Sciatic nerve (tissue), 2 donors: ENCODE measurements at places on chromosomes 16 and 17. TPM values are rescaled to one million over a fixed set of nuclear protein-coding genes. Genes with fewer than 3 reads are reported as not detected.

Gene KRT25
- not detected for total RNA-seq

Gene RAC3
- 4.0 TPM for total RNA-seq

Gene RNF222
- not detected for total RNA-seq

Gene SPATA32
- not detected for total RNA-seq

Gene CFAP119
- 5.5 TPM for total RNA-seq

Gene TNFRSF13B
- total RNA-seq: not detected

Gene GPRC5C
- 62.9 TPM for total RNA-seq

DNA sequence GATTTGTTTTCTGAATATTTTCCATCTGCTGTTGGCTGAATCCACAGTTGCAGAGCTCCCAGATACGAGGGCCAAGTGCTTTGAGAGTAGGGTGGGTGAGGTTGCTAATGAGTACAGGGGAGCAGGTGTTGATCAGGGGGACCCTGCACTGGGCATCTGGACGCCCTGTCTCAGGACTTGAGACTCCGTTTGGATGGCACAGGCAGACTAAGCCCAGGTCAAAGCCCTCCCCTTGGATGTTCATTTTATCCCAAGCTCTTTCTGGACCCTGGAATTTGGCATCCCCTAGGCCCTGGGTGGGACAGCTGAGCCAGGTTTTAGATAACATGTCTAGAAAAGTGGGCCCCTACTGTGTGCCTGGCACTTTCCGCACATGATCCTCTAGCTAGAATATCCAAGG, 12.1 kb downstream of the USP6 start:
- DNase-seq: no peak

GRCh38 chr17:31459716-31460115, 68.2 kb downstream of the RAB11FIP4 start:
- DNase-seq: no peak

- DNase-seq: no peak
These were observed 85.3 kb upstream of the ATP2A3 start for GRCh38 chr17:4049546-4049945.

DNA sequence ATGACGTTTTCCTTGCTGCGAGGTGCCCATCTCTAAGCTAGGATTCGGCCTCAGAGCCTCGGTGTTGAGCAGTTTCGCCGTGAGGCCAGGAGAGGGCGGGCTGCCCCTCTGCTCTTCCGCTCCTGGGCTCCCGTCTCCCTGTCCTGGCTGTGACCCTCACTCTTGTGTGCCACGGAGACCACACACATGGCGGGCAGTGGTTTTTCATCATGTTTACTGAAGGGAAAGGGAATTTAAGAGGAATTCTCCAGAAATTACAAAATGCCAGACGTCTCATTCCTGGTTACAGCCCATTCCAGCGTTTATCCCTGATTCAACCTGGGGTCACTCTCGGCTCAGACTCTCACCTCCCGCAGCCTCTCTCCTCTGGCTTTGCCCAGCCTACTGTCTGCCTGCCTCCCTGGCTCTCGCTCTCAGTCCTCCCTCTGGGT, 96.8 kb upstream of the ELAC2 start:
- no peak for DNase-seq

DNA sequence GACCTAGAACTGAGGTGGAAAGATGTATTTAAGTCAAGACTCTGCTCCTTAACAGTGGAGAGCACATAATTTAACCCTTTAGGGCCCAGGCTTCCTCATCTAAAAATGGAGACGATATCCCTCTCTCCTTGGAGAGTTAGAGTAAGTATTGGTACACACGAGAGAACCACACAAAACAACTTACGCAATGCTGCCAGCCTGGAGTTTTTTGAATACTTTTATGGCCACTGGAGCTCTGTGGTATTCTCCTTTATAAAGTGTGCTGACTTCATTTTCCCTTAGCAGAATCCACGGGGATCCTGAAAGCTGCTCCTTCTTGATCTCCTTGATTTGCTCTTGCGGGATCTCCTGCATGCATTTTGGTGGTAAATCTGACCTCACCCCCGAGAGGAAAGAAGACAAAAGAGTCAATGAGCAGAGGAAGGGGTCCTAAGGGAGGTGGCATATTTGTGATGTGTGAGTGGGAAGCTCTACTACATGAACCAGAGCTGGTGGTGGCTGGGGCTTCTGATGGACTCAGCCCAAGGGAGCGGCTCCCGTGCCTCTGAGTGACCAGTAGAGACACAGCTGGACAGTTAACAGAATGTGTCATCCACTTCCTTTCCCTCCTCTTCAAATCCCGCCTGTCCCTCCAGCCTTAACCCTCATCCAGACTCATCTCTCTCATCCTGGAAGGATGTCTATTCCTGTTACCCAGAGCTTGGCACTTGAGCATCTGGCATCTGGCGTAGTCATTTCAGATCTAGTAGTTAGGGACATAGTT, 9.4 kb downstream of the MLKL start:
- DNase-seq: no peak

GRCh38 chr16:11797957-11798299, 870 bp upstream of the ZC3H7A start:
- DNase-seq: no peak

DNA sequence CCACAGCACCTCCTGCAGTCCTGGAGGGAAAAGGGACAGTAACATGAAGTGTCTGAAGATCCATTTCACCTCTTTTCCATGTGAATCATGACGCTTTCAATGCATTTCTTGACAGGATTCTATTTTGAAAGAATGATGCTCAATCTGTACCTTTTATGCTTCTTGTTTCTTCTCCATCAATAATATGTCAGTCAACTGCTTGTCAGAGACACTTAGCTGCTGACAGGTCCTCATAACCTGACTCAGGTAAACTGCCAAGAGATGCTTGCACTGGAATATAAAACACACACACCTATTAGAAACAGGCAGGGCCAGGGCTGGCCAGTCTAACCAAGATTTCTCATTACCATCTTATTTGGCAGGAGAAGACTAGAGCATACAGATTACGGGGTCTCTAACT, 21.6 kb downstream of the ZSWIM7 start:
- no peak for DNase-seq

DNA sequence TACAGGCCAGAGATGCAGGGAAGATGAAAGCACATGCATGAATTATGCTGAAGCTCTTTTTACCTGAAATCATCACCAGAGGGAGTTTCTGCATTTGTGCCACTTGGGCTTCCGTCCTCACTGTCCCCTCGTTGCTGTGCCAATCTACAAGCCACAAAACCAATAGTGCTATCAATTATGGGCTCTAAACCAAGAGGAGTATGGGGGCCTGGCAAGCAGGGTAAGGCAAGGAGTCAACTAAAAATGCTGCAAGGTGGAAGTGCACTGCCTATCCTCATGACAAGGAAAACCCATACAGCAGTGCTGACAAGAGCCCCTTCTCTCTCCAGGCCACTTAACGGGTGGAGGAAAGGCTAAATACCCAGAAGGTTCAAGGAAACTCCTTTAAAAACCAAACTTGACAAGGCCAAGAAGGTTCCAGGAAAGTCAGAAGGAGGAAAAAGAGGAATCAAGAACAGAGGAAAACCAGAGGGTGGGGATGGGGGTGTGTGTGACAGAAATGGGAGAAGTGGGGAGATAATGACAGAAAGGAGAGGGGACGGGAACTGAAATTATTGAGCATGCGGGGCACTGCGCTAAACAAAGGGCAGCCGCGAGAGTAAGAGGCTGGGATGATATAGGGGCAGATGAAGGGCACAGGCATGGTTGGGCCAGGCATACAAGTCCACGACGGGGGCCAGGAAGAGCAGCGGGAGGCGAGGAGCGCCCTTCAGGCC, 674 bp downstream of the C17orf75 start:
- no peak for DNase-seq

DNA sequence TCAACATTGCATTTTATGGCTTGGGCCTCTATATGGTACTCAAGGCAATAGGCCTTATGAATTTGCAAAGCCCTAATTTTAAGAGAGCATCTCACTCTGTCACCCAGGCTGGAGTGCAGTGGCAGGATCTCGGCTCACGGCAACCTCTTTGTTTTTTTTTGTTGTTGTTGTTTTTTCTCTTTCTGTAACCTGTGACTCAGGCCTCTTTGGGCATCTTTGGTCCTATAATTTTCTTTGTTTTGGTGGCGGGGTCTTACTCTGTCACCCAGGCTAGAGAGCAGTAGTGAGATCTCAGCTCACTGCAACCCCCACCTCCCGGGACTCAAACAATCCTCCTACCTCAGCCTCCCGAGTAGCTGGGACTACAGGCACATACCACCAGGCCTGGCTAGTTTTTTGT, 21.8 kb upstream of the HERPUD1 start:
- DNase-seq: no peak

- no peak for DNase-seq
These were observed 51.3 kb downstream of the NKD1 start for GRCh38 chr16:50599494-50599893.

- peak; percentile 6 for DNase-seq
These were observed 94.3 kb downstream of the CYLD start for GRCh38 chr16:50836121-50836621.

DNA sequence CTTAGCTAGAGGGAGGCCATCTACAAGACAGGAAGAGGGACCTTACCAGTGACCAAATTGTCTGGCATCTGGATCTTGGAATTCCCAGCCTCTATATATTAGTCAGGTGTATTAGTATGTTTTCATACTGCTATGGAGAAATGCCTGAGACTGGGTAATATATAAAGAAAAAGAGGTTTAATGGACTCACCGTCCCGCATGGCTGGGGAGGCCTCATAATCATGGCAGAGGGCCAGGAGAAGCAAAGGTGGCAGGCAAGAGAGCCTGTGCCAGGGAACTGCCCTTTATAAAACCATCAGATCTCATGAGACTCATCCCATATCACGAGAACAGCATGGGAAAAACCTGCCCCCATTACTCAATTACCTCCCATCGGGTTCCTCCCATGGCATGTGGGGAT, 500.2 kb downstream of the SHISA9 start:
- DNase-seq: no peak

- DNase-seq: no peak
These were observed 13.8 kb downstream of the IL34 start for GRCh38 chr16:70659953-70660671.

GRCh38 chr16:30000735-30001631, 4.9 kb downstream of the INO80E start:
- DNase-seq: no peak

GRCh38 chr17:54900457-54901229, at the start of gene TOM1L1:
TSS of gene TOM1L1 (plus strand) at chr17:54900852. CDS start at chr17:54900866, 14 bp downstream.
- peak; percentile 67 for DNase-seq

DNA sequence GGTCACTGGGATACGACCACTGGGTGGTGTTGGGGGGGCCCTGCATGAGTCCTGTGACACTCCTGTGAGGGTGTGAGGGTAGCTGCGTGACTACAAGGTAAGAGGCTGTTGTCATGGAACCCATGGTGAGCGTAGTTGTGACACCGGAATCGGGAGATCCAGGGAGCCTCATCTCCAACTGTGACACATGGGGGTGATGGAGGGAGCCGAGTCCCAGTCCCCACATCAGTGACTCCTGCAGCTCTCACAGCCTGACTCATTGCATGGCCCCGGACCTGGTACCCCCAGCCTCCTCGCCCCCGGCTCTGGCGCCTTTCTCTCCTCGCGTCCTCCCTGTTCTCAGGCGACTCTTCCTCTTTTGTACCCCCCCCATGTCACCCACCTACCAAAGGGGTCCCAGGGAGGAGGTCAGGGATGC, 14.2 kb downstream of the CDH16 start:
- no peak for DNase-seq

DNA sequence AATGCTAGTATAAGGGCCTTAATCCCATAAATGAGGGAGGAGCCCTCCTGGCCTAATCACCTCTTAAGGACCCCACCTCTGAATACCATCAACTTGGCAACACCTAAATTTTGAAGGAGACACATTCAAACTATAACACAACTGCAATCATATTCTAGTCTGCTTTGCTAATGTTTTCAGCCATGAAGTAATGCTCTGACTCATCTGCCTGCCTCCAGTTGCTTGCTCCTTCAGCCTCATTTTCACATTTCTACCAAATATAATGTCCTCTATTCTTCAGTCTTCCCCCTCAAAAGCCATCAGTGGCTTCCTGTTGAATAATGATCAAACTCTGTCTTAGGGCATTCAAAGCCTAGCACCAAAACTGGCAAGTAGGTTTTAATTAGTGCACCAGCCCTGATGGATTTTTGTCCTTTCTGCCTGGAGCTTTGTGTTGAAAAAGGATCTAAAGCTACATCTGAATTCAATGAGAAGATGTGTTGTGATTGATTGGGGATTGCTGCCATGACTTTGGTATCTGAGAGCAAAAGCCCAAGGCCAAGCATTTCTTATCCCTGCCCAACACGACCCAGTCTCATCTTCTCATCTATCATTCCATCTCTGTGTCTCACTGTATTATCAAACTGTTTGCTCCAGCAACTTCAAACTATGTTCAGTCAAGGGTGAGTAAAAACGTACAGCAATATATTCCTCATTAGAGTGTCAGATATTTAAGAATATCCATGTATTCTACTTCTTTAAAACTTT, 140.8 kb upstream of the ELAC2 start:
- no peak for DNase-seq

GRCh38 chr17:70969521-70970034, 800.2 kb downstream of the KCNJ2 start:
- DNase-seq: no peak

DNA sequence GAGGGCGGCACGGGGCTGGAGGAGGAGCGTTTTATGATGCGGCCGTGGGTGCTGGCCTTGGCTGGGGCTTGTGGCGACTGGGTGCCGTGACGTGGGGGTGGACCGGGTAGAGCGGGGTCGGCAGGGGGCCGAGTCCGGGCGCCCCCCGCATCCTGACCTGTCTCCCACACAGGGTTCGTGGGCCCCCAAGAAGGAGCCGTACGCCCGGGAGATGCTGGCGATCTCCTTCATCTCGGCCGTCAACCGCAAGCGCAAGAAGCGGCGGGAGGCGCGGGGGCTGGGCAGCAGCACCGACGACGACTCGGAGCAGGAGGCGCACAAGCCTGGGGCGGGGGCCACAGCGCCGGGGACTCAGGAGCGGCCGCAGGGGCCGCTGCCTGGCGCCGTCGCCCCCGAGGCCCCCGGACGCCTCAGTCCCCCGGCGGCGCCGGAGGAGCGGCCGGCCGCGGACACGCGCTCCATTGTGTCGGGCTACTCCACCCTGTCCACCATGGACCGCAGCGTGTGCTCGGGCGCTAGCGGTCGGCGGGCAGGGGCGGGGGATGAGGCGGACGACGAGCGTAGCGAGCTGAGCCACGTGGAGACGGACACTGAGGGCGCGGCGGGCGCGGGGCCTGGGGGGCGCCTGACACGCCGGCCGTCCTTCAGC, 81.6 kb downstream of the ARHGAP23 start:
- DNase-seq: no peak

DNA sequence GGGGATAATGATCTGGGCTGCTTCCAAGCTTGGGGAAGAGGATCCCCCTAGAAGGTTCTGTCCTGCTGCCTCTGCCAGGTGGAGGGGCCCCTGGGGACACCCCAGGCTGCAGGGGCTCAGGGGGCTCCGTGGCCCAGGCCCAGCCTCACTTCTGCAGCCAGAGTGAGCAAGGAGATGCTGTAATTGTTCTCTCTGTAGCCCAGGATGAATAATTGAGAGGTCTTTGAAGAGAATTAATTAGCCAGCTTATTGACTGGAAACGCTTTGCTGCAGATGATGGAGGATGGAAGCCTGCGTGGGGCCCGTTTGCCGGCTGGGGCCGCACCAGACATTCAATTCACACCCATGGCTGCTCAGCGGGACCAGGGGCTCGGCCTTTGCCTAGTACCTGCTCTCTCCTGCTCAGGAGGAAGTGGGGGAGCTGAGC, 38.5 kb downstream of the TMEM235 start:
- no peak for DNase-seq
